HCEC 1CT (cell line): ENCODE measurements at places on chromosomes 16 and 17.

GRCh38 chr16:50451951-50452508, 83.2 kb upstream of the BRD7 start:
- DNase-seq, result no peak

DNA sequence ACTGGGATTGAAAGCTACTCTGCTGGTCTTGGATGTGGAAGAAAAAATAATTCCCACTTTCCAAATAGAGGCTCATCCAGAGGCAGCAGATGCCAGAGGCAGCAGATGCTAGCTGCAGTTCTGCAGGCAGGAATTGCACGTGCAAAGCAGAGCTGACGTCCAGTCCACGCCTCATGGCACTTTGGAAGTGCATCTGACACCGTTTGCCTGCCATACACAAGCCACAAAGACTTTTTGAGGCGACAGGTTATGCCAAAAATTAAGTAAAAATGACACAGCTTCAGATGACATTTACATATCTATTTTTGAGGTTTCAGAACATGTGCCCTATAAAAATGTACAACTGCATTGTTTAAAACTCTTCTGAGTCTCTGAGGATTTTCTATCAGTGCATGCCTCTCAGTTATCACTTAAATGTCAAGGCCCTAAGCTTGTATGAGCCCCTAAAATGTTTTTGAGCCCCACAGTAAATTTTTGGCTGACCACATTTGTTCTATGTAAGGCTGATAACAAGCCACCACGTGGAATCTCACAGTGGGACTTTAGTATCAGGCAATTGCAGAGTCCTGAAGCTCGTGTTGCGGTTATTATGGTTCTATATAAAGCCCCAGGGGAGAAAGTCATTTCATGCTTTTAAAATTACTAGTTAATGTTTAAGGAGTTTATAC, 239.2 kb downstream of the PRKCA start:
- DNase-seq, result no peak

DNA sequence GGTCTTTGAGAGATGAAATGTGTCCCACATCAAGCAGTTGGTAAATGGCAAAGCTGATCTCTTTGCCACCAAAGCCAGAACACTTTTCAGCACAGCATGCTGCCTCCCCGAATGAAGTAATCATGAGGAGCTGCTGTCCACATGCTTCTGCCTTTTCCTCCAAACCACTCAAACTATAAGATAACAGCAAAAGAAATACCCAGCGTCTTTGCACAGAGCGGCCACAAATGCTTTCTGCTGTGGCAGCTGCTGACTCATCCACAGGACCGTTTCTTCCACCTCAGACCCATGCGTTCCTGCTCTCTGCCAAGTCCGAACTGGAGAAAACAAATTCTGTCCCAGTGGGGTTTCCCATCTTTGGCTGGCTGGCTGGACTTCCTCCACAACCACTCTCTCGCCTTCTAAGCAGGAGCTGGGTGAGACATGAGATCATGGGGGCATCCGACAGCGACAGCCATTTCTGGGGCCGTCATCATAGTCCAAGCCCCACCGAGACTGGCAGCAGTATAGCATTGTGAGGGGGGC, 27.1 kb downstream of the TBC1D3B start:
- DNase-seq, result peak; percentile 0

DNA sequence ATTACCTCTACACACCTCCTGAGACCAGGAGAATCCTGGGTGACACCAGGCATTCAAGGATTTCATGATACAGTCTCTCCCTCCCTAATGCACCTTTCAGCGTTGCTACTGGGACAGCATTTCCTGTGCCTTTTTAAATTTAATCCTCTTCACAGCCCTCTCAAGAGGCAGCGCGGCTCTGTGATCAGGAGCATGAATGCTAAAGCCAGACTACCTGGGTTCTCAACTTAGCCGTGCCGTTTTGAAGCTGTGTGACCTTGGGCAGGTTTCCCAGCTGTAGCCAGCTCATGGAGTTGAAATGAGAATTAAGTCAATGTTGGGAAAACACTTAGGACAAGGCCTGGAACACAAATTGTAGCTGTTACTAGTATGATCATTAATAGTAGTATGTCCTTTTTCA, 191.8 kb downstream of the XYLT1 start:
- no peak for DNase-seq

- DNase-seq, result no peak
Measured at GRCh38 chr16:55102531-55102930, 171.9 kb downstream of the IRX5 start.

- no peak for DNase-seq
Measured at GRCh38 chr16:55964923-55965475, 89.8 kb upstream of the CES5A start.

GRCh38 chr16:56990407-56991286, 1.3 kb downstream of the NLRC5 start:
- no peak for DNase-seq

- peak; percentile 25 for DNase-seq
Measured at GRCh38 chr17:46782250-46782953, 36.1 kb downstream of the WNT3 start.

GRCh38 chr16:86396422-86396821, 113.9 kb upstream of the FOXF1 start:
- DNase-seq, result peak; percentile 86

DNA sequence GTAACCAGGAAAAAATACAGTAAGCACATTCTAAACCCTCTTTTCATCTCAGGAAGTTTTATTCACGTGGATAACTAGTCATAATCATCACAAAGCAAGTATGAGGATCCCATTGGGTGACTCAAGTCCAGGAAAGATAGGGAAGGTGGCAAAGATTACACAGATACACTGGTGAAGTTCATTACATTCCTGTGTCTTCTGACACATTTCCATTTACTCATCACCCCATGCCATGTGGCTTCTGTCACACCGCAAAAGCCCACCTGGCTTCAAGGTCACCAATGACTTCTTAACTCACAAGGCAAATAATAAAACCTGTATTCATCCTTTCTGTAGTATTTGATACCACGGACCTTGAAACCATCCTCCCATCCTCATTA, 17.0 kb downstream of the HS3ST3A1 start:
- DNase-seq, result peak; percentile 78

DNA sequence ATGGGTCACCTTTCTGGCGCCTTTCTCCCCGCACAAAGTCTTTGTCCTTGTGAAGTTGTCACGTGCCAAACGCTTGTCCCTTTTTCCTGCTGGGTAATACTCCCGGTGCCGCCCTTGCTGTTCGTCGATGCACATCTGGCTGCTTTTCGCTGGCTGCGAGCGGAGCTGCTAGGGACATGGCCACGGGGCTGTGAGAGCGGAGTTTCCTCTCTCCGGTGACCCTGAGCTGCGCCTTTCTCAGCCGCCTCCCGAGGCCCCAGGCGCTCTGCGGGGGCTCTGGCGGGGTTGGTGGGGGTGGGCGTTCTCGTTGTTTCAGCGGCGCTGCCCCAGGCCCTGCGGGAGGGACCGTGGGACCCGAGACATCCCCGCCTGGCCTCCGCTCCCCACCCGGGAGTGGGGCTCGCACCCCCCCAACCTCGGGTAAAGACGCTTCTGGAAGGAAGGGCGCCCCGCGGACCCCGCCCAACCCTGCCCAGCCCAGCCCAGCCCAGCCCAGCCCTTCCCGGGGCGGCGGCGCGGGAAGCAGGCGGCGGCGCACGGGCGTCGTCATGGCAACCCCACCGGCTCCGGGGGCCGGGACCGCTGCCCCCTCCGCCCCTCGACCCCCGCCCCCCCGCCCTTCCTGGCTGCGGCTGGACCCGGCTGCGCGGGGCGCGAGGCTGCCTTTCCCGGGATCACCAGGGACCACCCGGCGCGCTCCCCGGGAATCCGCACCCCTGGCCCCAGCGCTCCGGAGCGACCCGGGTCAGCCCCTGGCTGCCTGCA, 12.3 kb downstream of the CHMP6 start:
- DNase-seq, result no peak

- peak; percentile 30 for DNase-seq
Measured at GRCh38 chr17:7856011-7856810, 1.1 kb downstream of the NAA38 start.

- no peak for DNase-seq
Measured at GRCh38 chr16:84941921-84942320, 69.4 kb downstream of the ZDHHC7 start.

- DNase-seq, result no peak
Measured at GRCh38 chr16:85430523-85431421, 182.3 kb upstream of the GSE1 start.

GRCh38 chr16:75256059-75256571, 4.7 kb upstream of the BCAR1 start:
- DNase-seq, result no peak

GRCh38 chr17:50903604-50904517, 37.7 kb upstream of the TOB1 start:
- peak; percentile 92 for DNase-seq

DNA sequence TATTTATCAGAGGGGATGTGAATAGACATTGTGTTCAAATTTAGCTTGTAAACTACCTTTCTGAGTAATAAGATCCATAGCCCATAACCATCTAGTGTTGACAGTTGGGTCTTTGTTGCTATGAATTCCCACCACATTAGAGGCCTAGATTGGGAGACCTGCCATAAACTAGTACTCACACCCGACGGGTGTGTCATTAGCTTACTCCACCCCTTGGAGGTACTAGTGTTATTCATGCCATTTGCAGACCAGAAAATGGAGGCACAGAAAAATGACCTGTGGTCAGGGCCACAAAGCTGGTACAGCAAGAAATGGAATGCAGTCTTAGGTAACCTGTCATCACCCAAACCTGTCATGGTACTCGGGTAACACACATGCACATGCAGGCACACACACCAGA, 41.3 kb upstream of the BCAR1 start:
- DNase-seq, result no peak

DNA sequence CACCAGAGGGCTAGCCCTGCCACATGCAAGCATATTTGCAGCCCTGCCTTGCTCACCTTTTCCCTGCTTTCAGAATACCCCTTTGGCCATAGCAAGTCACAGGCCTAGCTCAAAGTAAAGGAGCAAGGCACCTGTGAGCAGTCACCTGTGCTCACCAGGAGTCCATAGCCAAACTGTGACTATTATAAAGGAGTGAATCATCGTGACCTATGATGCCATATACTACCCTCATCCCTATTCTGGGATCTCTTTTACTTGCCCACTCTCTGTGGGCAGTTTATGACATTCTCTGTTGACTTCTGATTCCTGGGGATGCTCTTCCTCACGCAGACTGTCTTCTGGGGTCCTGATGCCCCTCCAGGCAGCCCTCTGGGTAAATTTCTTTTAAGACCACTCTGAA, 200.5 kb upstream of the NLRP1 start:
- no peak for DNase-seq

DNA sequence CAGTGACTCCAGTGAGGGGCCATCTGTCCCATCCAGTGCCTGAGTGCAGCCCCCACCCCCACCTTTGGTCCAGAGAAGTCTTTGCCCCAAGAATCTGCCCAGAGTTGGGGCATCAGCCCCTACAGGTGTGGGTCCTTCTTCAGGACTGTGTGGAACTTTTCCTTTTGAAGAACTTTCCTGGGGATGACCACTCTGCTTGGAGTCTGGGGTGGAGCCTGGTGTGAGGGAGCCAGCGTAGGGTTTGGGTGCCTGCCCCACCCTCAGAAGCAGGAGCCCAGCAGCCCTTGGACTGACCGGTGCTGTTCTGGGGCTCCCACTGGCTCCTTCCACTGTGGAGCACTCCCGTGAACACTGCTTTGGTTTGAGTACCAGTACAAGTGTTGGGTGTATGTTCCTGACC, 19.3 kb downstream of the MPRIP start:
- no peak for DNase-seq

GRCh38 chr16:11586856-11587642, at the start of gene LITAF:
TSS of gene LITAF (minus strand) at chr16:11586919. CDS start at chr16:11556730, 30,189 bp downstream.
- peak; percentile 36 for DNase-seq

- DNase-seq, result no peak
Measured at GRCh38 chr16:87692176-87692575, 73.6 kb downstream of the KLHDC4 start.

DNA sequence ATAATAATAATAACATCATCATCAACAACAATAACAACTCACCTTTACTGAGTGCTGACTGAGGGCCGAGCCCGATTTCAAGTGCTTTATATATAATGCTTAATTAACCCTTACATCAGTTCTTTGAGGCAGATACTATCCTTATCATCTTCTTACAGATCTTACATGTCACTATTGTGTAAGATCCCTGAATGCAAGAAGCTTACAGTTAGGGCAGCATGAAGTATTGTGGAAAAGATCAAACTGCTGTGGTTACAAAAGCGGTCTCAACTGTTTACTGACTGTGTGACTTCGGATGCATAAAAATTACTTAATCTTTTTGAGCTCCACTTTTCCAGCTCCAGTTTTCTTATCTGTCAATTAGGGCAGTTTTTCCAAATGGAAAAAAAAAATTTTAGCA, 3.3 kb downstream of the VAT1 start:
- DNase-seq, result no peak

DNA sequence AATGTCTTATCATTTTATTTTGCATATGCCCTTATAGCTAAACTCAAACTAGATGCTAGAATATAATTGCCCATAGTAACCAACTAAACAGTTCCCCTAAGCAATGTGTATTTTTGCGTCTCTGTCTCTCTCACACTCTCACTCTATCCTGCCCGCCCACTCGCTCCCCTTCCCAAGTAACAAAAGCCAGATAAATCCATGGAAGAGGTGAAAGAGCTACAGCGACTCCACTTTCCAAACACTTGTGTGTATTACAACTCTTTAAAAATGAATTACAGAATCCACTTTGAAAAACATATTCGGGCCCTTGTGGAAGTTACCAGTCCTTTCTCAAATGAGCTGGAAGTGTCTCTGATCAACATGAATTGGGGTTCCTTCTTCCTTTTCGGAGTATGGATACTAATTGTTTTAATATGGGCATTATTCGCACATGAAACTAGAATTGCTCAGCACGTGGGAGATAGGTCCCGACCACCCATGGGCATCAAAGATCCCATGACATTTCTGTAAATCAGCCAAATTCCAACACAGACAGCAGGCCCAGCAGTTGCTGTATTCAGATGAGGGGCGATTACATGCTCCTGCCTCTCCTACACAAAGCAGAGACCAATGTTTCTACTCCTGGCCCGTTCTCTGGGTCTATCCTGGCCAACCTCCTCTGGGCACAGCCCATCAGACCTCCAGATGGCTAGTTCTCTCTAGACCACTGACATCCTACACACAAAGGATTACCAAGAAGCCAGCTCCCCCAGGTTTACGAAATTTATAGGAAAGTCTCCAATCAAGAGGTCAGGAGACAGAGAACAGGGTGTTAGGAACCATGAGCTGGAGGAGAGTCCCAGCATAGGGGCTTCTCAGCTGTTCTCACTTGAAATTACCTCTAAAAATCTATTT, 121.5 kb downstream of the ZFHX3 start:
- no peak for DNase-seq

GRCh38 chr17:75664099-75664549, 2.8 kb downstream of the RECQL5 start:
- no peak for DNase-seq

DNA sequence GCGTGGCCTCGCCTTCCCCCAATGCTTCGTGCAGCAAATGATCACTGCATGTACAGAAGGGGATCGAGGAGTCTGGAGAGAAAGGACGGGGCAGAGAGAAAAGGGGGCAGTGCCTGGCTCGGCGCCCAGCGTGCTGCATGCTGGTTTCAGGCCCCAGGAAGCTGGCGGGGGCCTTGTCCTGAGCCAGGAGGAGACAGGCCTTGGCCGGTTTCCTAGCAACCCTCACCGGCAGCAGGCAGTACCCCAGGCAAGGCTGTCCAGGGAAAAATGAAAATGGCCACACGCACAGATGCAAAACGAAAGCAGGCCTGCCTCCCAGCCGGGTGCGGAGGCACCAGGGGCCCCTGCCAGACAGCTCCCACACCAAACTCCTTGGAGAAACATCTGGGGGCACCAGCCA, 126.3 kb downstream of the ZFHX3 start:
- DNase-seq, result no peak

- DNase-seq, result no peak
Measured at GRCh38 chr16:58855291-58855863, 121.3 kb upstream of the GOT2 start.
